ENCODE measurements at places on chromosomes 4 and X.

GRCh38 chr4:109079731-109080130 is 222.7 kb downstream of the COL25A1 start:
- no peak for DNase-seq

DNA sequence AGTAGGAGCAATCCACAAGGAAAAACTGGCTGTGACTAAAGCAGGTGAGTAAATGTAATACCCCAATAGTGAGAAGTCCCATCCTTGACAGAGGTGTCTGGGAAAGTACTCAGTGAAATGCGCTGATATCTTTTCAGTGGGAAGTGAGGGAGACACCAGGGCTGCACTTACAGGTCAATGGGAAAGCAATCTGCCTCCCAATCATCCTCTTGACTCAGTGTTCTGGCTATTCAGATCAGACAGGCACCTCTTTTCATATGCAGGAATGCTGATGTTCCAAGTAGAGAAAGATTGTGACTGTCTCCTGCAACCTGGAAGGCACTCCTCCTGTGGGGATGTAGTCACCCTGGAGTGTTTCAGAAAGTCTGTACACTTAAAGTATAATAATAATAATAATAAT is 39.9 kb upstream of the SPIN2A start:
- DNase-seq = no peak

DNA sequence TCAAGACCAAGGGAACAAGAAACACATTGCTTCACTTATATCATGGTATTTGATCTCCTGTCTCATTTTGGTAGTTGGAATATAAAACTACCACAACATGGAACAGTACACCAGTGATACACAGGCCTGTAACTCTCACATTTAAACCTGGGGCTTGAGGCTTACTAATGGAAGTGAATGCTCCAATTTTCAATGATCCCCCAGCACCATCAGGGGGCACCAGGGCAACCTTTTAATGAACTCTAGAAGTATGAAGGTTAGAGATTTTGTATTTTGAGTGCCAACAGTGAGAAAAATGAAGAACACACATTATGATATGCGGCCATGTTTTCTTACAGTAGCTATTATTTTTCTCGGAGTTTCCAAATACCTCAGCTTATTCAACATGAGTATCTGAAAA is 50.7 kb downstream of the C4orf33 start:
- DNase-seq = no peak

GRCh38 chr4:100100985-100101384 is 89.3 kb downstream of the DDIT4L start:
- DNase-seq = no peak

DNA sequence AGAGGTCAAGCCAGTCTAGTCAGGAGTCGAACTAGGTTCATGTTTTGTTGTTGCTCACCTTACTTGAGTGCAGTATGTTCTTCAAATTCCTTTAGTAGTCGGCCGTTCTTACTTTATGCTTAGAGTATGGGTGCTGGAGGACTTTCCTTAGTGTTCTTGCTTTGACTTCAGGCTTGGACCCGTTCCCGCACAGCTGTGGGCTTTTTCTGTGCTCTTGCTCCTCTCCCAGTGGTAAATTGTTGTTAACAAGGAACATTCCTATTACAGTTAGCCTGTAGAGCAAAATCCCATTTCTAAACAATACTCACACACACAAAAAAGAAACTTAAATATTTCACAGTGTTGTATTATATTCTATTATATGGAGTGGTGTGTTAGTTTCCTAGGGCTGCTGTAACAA is 113.5 kb downstream of the RAP1GDS1 start:
- DNase-seq = no peak

Data from hypothalamus (tissue), 51 donors.